ENCODE measurements at places on chromosomes 1 and 21.

GRCh38 chr1:184972315-184973055 is 1.8 kb downstream of the NIBAN1 start:
- DNase-seq = no peak

DNA sequence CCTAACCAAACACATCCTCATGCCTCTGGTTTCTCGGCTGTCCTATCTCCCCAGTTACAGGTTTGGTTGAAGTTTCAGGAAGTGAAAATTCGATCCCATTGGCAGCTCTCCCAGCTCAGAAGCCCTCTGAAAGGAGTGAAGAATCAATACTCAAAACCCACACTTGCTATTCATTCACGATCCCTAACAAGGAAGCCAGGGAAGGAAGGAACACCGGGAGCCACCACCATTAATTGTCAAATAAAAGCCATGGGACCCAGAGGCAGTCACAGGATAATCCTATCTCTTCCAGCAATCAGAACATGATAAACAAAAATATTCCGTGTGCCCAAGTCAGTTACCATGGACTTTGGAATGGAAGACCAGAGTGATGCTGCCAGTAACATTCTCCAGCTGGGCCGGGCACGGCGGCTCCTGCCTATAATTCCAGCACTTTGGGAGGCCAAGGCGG is 7.0 kb downstream of the TMPRSS2 start:
- DNase-seq = no peak

- no peak for DNase-seq
These were observed 166.4 kb upstream of the AJAP1 start for GRCh38 chr1:4488018-4488417.

GRCh38 chr21:37139154-37139553 is 66.1 kb downstream of the TTC3 start:
- no peak for DNase-seq

DNA sequence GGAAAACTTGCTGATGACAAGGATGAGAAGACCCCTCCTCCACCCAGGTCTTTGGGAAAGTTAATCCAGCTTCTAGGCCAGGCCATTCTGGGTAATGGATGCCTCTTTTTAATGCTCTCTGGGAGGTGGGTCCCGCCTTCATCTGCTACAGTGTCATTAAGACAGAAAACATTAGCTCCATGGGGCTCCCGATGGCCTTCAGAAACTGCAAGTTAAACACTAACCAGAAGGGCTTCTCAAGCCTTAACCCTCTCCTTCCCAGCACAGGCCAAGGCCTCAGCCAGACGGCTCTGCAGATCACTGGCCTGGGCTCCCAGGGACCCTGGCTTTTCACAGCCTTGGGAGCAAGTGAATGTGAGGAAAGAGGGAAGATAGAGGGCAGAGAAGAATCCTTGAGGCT is 364.9 kb downstream of the MATN1 start:
- no peak for DNase-seq

DNA sequence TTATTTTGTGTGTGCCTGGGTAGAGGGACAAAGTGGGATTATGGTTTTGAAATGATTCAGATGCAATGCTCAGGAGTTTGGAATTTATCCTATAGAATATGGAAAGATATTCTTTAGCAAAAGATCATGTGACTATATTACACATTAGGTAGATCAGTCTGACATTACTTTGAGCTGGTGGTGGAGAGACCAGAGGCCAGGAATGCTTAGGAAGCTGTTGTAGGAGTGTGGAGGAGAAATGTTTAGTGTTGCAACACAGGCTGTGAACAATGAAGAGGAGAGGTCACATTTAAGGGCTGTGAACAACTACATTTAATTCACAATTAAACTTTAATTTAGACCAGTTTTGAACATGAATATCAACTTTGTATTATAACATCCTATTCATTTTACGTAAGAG is 45.3 kb upstream of the PODN start:
- no peak for DNase-seq

DNA sequence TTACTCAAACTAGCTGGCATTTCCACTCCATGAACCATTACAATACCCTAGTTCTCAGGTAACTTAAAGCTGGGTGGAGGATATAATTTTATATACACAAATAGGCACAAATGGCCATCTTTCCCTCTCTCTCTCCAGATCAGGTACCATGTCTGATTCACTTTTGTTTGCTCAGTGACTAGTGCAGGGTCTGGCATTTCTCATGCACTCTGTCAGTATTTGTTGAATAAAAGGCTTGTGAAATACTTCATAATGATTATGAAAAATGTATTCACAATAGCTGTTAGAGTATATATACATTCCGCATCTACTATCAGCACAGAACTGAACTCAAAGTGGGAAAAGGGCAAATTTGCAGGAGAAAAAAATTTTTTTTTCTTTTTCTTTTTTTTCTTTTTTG is 510.2 kb upstream of the USP24 start:
- no peak for DNase-seq

DNA sequence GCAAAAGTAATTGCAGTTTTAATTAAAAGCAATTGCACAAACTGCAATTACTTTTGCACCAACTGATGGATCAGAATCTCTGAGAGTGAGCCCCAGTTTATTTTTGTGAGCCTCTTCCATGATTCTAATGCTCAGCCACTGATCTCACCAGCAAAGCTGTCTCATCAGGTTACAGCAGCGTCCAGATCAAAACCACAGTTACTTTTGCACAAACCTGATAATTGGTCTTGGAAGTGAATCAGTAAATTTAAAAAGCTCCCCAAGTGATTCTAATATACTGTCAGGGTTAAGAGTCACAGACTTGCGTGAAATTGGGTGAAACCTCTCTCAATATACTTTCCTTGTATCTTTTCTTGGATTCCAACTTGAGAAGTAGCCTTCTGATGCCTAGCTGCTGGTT is 13.5 kb upstream of the CR2 start:
- no peak for DNase-seq

DNA sequence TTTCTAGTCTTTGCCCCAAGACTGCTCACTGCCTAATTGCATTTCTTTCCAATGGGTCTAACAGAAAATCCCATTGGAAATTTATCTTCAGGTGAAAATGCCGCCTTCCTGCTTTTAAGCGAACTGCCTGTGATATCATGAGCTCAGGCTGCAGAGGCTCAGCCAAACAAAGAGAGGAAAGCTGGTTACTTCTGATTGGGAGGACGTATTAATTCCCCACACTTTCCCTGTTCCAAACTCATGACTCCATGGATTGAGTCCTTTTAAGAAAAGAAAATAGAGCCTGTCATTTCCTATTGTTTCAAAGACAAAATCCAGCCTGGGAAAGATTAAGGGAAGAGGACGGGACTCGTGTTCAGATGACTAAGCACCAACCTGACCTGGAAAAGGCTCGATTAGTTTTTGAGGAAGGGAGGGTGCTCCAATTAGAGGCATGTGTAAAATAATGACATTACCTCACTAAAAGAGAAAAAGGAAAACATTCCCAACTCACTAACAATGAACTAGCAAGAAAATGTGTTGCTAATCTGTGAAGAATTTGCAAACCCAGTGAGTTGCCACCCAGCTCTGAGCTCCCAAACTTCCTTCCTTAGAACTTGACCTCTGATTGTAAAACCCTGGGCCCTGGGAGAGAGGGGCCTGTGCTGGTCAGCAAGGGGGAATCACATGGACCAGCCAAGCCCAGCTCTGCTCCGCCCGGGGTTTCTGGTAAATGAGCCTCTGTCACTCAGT is 61.2 kb downstream of the TCP10L start:
- DNase-seq = no peak

DNA sequence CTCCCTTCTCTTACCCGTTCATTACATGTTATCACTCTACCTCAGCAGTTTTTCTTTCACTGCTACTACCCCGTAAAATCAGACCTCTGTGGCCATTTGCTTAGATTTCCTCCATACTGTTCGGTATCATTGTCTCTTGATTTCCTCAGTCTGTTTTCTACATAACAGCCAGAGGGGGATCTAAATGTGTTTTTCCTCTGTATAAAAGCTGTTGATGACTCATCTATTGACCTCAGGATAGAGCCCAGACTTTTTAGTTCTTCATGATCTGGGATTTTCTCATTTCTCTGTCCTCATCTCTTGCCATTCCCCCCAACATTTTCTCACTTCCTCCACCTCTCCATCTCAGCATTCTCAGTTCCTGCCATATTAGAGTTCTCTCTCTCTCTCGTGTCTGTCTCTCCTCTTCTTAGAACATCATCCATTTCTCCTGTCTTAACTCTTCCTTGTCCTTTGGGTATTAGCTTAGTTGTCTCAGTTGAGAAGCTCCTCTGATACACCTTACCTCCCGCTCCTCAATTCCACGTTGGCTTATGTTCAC is 10.5 kb downstream of the OTUD3 start:
- DNase-seq = no peak

DNA sequence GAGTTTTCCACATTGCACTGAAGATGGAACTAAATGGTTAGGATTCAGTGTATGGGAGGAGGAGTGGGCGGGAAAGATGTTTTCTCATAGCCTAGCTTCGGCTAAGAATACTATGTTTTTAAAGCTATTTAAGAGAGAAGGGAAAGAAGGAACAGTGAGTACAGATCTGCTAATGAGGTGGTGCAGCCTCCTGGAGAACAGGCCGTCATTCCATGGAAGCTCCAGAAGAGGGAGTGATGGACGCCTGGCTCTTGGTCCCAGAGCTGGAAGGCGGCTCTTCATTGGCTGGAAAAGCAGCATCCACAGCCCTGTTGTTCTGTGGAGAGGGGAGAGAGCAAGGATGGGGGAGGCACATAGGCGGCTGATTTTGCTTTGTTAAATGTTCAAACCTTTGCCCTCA is 6.9 kb downstream of the CAMK1G start:
- peak; percentile 20 for DNase-seq

DNA sequence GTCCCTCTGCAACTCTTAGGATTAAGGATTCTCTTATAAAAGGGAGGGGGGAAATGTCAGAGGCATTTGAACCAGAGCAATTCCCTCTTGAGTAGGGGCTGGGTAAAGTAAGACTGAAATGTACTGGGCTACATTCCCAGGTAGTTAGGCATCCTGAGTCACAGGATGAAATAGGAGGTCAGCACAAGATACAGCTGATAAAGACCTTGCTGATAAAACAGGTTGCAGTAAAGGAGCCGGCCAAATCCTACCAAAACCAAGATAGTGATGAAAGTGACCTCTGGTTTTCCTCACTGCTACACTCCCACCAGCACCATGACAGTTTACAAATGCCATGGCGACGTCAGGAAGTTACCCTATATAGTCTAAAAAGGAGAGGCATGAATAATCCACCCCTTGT is 14.3 kb upstream of the COX20 start:
- DNase-seq = no peak

DNA sequence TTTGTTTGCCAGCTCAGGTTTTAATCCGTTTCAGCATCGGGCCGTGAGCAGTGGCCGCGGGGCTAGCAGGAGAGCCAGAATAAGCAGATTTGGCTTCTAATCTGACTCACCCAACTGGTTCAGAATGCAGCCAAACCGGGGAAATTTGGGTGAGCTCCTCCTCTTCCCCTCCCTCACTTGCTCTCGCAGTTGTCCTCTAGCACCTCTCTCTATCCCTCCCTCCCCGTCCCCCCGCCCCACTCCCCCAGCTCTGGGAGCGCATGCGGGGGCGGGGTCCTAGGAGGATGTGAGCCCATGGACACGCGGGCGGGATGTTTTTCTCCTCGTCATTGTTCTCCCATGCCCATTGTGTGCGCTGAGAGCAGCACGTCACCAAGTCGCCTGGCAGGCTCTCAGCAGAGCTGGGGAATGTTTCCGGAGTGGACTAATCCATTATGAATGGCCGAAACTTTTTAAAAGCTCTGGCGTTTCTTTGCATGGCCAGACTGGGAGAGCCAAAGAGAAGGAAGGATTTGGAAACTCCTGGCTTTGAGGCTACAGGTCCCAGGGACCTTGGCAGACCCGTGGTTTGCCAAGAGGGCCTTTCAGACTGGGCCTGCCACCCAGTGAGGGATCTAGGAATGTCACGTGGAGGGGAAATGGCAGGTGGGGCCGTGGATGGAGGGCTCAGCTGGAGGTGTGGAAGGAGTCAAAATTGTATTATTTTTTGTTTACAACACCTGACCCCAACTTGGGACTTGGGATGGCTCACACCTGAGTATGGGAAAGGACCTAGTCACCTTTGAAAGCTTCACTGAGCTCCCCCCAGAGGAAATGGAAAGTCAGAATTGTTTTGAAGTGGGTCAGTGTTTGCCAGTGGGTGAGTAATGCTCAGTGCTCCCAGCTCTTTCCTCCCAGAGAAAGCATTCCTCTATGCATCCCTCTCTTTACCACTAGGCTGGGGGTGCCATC is 39.2 kb downstream of the CDK18 start:
- DNase-seq = peak; percentile 88

GRCh38 chr1:154179946-154180687 is 11.8 kb downstream of the TPM3 start:
- no peak for DNase-seq

DNA sequence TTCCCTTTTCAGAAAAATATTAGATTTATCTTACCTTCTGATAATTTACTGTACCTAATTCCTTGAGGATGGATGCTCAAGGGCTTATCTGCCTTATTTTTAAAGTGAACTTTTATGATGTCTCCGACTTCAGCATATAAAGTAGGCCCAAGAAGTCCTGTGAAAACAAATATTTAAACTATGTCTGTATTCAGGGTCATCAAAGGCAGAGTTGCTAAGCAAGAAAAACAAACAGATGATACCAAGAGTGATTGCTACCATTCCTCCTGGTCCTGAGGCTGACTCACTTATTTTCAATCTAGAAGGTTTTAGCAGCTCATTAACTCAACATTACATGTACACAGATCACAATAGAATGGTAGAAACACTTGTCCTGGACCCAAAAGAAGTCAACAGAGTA is 14.1 kb downstream of the F5 start:
- no peak for DNase-seq

GRCh38 chr1:193367863-193368262 is 181.4 kb upstream of the B3GALT2 start:
- DNase-seq = no peak

GRCh38 chr21:17488620-17489019 is 24.2 kb upstream of the CXADR start:
- no peak for DNase-seq

- DNase-seq = no peak
These were observed 29.7 kb upstream of the PRDM15 start for GRCh38 chr21:41908829-41909228.

DNA sequence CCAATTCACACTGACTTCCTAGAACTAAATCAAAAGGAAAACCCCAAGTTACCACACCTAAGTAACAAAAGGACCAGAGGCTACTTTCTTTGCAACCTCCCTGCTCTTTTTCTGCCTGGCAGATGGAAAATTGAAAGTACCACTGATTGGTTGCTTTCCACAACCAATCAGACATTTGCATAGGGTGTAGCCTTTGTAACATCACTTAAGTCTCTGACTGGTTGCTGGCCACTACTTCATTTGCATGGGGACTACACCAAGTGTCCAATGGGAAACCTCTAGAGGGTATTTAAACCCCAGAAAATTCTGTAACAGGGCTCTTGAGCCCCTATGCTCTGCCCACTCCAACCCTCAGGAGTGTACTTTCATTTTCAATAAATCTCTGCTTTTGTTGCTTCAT is 365.0 kb downstream of the LTN1 start:
- DNase-seq = no peak

DNA sequence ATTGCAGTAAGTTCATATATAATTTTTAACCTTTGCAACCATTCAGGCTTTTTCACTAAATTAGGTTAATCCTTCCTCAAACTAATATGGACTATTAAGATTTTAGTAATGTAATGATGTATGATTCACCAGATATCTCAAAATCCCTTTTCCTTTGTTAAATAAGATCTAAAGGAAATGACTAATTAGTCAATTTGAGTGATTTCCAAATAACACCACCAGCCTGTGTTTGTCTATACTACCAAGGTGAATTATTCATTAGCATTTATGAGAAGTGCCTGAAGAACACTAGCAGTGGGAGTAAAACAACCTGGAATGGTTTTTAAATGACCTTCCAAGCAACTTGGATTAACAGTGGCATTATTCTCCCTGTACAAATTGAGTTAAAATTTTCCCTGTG is 670.6 kb upstream of the PKN2 start:
- DNase-seq = no peak
